ENCODE measurements at places on chromosomes 2 and 18.

DNA sequence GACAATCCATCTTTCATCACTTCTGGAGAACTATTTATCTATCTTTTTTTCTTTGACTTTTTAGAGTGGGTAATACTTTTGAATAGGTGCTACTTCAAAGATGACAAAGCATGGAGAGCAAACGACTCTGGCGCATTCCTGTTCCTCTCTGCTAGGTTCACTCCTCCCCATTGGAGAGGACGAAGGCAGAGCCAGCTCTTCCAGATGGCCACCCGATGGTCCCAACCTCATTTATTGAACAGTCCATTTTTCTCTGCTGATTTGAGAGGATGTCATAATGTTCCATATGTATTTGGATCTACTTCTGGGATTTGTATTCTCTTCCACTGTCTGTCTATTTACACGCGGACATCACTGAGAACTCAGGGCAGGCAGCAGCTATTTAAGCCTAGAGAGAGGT is 284.3 kb upstream of the CXCR4 start:
- no peak for DNase-seq

- DNase-seq, result no peak
Measured at GRCh38 chr2:37676274-37676673, 4.8 kb upstream of the CDC42EP3 start.

DNA sequence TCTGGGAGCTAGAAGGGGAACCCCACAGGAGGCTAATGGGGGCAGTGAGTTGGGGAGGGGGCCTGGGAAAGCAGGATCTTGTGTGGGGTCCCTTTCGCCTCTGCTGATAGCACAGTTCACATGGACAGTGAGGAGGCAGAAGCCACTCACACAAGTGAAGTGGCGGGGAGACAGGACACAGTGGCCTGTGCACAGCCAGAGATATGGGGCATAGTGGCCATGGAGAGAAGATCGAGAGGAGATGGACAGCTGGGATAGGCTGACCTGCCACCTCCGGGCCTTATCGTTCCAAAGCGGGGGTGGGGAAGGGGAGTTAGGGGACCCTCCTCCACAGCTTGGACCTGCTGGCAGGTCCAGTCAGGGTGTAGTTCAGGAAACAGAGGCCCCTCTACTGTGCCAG is 69.8 kb upstream of the EDAR start:
- DNase-seq, result no peak

- no peak for DNase-seq
Measured at GRCh38 chr2:18001671-18002070, 123.2 kb downstream of the KCNS3 start.

- no peak for DNase-seq
Measured at GRCh38 chr2:223026357-223027110, 25.5 kb upstream of the KCNE4 start.

DNA sequence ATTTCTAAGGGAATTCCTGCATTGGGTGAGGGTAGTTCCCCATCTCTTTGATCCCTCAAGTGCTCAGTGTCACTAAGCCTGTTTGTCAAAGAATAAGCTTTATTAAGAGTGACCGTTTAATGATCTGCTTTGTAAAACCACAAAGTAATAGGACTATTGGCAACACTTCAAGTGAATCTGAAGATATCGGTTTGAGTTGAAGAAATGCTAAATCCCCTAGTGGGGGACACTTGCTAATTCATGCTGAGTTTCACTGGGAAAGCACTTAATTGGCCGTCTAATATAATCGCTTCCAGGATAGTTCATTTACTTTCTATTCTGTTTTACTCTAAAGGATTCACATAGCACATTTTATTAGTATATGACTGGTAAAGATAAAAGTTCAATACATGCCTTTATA is 54.4 kb downstream of the DTNA start:
- DNase-seq, result no peak

DNA sequence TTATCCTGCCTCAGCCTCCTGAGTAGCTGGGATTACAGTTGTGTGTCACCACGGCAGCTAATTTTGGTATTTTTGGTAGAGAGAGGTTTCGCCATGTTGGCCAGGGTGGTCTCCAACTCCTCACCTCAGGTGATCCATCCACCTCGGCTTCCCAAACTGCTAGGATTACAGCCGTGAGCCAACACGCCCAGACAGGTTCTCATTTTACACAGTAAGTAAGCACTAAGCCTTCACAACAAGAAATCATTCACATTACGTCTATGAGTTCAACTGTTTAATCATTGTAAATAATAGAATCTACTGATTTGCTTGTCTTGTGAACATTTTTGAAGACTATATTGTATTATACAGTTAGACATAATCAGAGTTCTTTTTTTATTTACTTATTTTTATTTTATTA is 131.5 kb upstream of the LRATD1 start:
- DNase-seq, result no peak

GRCh38 chr2:189143925-189144324 is 35.6 kb downstream of the COL5A2 start:
- DNase-seq, result no peak

DNA sequence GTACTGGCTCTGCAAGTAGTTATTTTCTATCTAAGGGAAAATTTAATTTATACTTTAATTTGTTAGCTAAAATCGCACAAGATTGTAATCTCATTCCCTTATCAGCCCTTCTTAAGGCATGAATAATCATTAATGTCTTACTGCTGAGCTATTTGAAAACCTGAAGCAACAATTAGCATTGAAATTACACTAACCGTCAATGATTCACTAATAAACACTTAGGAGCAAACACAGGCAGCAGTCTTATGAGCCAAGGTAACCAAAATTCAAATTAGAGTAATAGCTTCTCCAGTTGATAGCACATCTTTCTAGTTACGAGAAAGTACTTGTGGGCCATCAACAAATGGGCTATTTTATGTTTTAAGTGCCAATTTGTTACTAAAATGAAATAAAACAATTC is 1289.7 kb downstream of the LRP1B start:
- no peak for DNase-seq

GRCh38 chr2:128786741-128787478 is 468.2 kb upstream of the HS6ST1 start:
- no peak for DNase-seq

GRCh38 chr18:13688191-13689136 is 37.9 kb downstream of the FAM210A start:
- DNase-seq, result no peak

DNA sequence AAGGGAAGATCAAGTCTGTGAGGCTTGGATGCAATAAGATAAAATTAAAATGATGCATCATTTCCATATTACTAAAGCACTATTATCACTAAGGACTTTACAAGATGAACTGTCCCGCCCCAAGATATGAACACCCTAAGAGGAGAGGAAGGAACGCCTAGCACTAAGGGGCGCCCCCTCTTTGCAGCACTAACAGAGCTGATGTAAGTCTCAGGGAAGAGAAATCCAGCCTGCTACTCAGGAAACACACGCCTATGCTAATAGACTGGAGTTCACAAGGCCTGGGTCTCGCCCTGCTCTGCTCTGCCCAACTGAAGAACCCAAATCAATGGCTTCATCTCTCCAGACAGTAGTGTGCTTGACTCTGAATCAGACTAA is 6.1 kb downstream of the INO80C start:
- DNase-seq, result no peak

DNA sequence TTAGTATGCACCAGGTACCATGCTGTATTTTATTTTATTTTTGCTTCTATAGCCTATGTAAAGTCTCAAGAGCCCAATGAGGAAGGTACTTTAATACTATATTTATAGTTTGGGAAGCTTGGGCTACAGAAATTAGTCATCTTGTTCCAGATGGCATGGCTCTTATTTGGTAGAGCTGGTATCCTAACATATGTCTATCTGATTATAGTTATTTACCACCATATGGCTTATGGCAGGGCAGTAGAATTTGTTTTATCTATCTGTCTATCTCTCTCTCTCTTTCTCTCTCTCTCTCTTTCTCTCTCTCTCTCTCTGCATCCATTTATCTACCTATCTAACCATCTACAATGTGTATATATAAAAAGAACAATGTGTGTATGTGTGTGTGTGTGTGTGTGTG is 1293.7 kb upstream of the SLC39A10 start:
- DNase-seq, result no peak

DNA sequence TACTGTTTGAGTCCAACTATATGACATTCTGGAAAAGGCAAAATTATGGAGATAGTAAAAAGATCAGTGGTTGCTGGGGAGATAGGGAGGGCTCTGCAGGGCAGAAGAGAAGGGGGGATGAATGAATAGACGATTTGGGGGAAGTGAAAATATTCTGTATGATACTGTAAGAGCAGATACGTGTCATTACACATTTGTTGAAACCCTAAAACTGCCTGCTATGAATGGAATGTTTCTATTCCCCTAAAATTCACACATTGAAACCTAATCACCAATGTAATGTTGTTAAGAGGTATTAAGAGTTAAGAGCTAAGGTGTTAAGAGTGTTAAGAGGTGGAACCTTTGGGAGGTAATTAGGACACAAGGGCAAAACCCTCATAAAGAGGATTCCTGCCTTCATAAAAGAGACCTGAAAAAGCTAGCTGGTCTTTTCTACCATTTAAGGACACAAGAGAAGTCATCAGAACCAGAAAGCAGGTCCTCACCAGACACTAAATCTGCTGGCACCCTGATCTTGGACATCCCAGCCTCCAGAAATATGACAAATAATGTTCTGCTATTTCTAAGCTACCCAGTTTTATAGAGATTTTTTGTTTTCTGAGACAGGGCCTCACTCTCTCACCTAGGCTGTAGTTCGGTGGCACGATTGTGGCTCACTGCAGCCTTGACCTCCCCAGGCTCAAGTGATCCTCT is 76.2 kb downstream of the ATAD2B start:
- no peak for DNase-seq

- no peak for DNase-seq
Measured at GRCh38 chr2:4098137-4098536, 394.8 kb downstream of the DCDC2C start.

- DNase-seq, result no peak
Measured at GRCh38 chr18:67183398-67183797, 333.1 kb downstream of the DSEL start.

- no peak for DNase-seq
Measured at GRCh38 chr18:57791911-57792310, 11.2 kb downstream of the ATP8B1 start.

GRCh38 chr2:98461498-98462049 is 16.9 kb downstream of the INPP4A start:
- no peak for DNase-seq

GRCh38 chr18:49638209-49638785 is 76.4 kb downstream of the LIPG start:
- no peak for DNase-seq

- no peak for DNase-seq
Measured at GRCh38 chr2:28997237-28997846, 16.2 kb downstream of the TOGARAM2 start.

DNA sequence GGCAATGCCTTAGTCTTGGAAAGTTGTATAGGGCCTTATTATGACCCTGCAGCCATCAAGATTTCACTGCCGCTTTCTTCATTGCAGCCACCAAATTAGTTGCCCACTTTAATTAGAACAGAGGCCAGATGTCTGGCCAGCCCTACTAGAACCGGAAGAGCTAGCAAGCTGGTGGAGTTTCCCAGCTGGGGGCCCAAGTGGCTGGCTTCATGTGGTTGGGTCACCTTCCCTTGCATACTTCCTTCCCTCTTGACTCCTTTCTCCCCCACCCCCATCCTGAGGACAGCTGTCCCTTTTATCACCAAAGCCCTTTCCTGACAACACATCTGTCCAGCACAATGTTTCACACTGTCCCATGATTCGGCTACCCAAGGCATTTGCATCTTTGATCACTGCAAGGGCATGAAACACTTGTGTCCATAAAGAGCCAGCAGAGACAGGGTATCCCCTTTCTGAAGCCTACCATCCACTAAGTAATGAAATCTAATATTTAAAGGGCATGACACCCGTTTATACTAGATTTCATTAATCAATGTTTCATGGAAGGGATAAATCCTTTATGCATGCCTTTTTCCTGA is 187.2 kb downstream of the BCL11A start:
- DNase-seq, result no peak

- no peak for DNase-seq
Measured at GRCh38 chr2:9552219-9553178, 3.1 kb downstream of the ADAM17 start.

- no peak for DNase-seq
Measured at GRCh38 chr2:80496775-80497174, 192.2 kb upstream of the LRRTM1 start.

DNA sequence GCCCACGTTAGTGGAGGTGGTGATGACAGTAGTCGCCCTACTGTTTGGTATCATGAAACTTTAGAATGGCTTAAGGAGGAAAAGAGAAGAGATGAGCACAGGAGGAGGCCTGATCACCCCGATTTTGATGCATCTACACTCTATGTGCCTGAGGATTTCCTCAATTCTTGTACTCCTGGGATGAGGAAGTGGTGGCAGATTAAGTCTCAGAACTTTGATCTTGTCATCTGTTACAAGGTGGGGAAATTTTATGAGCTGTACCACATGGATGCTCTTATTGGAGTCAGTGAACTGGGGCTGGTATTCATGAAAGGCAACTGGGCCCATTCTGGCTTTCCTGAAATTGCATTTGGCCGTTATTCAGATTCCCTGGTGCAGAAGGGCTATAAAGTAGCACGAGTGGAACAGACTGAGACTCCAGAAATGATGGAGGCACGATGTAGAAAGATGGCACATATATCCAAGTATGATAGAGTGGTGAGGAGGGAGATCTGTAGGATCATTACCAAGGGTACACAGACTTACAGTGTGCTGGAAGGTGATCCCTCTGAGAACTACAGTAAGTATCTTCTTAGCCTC is 16.2 kb downstream of the MSH6 start:
- no peak for DNase-seq

- DNase-seq, result peak; percentile 81
Measured at GRCh38 chr2:217756375-217757107, 246.3 kb downstream of the TNS1 start.

- no peak for DNase-seq
Measured at GRCh38 chr2:145186303-145186702, 666.4 kb upstream of the ZEB2 start.

DNA sequence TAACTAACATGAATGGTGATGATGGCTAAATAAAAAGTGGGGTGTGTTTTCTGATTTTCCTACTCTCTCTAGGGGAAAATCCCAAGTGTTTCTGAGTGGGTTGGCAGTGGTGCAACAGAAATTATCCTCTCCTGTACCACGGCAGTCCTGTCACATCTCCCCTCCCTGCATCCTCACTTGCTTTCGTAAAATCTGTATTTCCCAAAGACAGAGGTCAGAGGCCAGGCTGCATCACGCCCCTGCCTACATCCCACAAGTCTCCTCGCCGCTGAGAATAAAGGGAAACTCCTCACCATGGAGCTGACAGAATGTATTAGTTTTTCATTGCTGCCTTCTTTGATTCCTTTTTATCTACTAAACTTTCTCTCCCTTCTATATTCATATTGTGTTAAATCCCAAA is 13.1 kb downstream of the FBLN7 start:
- DNase-seq, result peak; percentile 6
